T-cell (primary cell): ENCODE measurements at places on chromosomes 4 and X.
A peak's percentile ranks its signal among the peaks of the same experiment; 100 is the strongest.

GRCh38 chrX:63475200-63475599 is 124.1 kb upstream of the SPIN4 start:
- DNase-seq: no peak

DNA sequence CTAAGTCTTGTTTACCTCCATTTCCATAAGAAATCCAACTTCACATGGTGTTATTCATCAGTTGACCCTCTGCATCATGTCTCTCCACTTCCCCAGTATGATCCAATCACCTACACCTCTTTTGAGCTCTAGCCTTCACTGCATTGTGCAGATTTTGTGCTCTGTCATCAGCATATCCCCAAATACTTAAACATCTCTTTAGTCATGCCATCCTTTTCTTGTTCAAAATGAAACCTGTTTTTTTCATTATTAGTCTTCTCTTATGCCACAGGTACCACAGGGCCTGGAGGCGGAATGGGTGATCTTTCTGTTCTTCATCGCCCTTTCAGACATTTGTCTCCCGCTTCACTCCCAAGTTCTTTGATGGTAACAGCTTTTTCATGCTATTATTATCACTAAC is 382.7 kb upstream of the GALNTL6 start:
- DNase-seq: no peak

- no peak for DNase-seq
Measured at GRCh38 chr4:145779319-145779801, 99.4 kb downstream of the C4orf51 start.

- no peak for DNase-seq
Measured at GRCh38 chrX:72048510-72049455, 82.9 kb downstream of the RTL5 start.

- no peak for DNase-seq
Measured at GRCh38 chr4:138871555-138871875, 144.1 kb upstream of the NOCT start.

- DNase-seq: no peak
Measured at GRCh38 chr4:152176627-152177214, 359.2 kb downstream of the FBXW7 start.

GRCh38 chr4:8938137-8938536 is 66.5 kb upstream of the HMX1 start:
- no peak for DNase-seq

DNA sequence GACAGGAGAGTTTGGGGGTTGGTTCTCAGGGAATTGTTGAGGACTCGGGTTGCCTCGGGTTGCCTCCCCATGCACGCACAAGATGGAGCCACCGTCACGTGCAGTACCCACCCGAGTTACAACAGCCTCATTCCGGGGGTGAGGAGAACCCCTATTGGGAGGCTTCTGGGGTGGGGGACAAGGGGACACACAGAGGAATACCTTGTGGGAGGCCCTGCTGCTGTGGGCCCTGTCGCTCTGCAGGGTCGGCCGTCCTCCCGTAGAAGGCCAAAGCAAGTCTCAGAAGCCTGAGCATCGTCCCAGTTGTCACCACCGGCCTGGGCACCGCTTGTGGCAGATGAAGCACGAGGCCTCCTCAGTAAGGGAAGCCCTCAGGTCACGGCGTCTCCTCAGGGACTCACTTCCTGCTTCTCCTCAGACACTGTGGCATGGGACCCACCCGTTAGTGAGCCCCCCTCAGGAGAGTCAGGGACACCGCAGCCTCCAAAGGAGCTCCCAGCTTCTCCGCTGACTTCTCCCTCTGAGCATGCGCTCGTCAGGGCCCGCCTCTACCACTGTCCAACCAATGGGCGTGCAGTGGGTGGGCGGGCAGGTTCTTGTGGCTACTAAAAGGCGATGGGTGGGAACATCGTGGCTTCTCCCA is at the start of gene CT55:
Gene CT55 (minus strand): TSS at position 522 of the 643 bp plus-strand sequence. CDS start 227 bp downstream, at position 295.
- DNase-seq: no peak

DNA sequence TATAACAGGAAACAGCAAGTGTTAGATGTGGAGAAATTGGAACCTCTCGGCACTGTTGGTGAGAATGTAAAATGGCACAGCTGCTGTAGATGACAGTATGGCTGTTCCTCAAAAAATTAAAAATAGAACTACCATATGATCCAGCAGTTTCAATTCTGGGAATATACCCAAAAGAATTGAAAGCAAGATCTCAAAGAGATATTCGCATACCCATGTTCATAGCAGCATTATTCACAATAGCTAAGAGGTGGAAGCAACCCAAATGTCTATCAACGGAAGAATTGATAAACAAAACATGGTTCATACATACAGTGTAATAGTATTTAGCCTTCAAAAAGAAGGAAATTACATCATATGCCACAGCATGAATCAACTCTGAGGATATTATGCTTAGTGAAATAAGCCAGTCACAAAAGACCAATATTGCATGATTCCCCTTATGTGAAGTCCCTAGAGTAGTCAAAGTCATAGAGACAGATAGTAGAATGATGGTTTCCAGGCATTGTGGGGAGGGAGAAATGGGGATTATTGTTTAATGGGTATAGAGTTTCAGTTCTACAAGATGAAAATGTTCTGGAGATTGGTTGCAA is 467.7 kb downstream of the IDS start:
- no peak for DNase-seq

GRCh38 chr4:71239365-71239764 is 99.5 kb upstream of the SLC4A4 start:
- no peak for DNase-seq

DNA sequence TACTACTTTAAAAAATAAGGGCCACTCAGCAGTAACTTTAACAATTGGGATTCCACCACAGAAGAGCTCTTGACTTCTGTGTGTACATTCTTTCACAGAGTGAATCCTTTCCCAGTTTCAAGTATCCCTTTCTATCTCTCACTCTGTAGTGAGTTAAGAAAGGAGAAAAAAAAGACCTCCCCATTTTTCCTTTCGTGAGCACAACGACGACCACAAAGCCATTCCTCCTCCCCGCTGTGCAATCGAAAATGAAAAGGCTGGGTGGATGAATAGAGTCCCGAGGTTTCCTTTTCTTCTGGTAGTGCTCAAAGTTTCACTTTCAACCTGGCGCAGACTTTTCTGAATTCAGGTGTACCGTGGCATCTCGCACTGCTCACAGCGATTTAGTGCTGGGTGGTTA is 58.0 kb downstream of the TAB3 start:
- DNase-seq: no peak

- DNase-seq: no peak
Measured at GRCh38 chr4:158930639-158930972, 161.8 kb downstream of the FNIP2 start.

DNA sequence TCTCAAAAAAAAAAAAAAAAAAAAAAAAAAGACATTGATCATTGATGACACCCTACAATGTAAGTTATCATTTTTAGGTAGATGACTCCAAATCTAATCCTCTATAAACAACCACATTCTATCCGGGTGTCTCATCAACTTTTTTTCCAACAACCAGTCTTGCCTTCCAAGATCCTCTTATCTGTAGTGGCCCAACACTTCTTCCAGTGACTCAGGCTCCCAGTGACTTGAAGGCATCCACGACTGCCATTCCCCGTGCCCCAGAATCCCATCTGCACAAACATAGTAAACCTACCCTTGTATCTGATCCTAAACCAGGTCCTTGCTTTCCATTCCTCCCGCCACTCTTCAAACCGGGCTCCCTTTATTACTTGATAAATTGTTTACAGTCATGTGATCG is 15.6 kb upstream of the TSPAN5 start:
- no peak for DNase-seq

DNA sequence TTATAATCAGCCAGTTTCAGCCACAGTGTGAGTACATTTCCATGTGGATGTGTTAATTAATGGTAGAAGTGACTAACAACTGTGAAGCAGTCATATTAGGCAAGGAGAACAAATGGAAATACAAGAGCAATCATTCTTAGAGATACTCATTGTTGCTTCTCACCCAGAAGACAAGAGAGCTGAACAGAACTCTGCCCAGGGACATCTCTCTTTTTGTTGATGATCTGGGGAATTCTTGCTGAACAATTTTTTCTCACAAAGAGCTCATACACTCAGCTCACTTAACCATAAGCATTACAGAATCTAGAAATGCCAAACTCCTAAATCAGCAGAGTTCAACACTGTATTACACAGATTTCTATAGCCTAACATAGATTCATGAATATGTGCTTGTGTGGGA is 150.1 kb downstream of the COMMD8 start:
- DNase-seq: no peak

GRCh38 chr4:20520901-20521300 is 179.4 kb upstream of the PACRGL start:
- DNase-seq: no peak

- no peak for DNase-seq
Measured at GRCh38 chrX:121308276-121308805, 260.9 kb downstream of the GLUD2 start.

DNA sequence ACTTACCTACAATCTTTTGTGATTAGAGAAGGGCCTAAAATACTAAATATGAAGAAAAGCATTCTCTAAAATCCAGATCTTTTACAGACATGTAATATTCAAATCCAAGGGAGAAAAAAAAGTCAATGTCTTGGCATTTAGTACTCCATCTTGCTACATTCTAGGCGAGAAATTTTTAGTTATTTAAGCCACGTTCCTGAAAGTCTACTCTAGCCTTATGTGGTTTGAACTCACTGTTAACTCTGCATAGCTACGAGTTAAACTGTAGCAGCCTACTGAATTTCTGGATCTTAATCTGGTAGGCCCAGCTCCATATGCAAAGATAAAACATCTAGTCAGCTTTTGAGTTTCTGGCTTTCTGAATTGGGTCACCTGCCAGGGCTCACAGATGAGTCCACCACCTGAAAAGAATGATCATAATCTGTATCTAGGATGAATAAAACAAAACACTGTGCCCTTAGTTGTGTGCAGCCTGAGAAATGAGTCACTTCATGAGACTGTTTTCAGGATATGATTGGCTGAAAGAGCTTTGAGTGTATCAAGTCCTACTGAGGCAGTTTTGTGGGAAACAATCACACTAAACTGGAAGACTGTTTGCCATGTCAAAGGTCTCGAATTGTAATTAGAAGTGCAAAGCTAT is 3.2 kb upstream of the NEK1 start:
- no peak for DNase-seq

GRCh38 chrX:120560405-120560841 is 339 bp downstream of the CUL4B start:
- peak; percentile 2 for DNase-seq

GRCh38 chr4:1172228-1172851 is at the start of gene SPON2:
TSS of gene SPON2 (minus strand) at chr4:1172583.
- no peak for DNase-seq

DNA sequence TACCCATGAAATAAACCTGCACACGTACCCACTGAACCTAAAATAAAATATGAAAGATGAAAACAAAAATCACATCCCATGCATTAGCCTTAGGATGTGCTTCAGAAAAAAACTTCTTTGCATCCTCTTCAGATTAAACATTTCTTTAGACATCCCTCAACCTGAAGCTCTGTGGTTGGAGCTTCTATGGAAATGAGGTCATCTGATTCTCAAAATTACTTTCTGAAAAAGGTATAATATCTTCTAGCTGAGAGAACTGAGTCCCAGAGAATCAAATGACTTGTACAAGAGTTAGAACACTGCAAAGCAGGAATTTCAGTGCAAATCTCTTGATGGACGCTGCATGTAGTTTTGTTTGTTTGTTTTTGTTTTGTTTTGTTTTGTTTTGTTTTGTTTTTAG is 19.1 kb upstream of the ANTXR2 start:
- no peak for DNase-seq

DNA sequence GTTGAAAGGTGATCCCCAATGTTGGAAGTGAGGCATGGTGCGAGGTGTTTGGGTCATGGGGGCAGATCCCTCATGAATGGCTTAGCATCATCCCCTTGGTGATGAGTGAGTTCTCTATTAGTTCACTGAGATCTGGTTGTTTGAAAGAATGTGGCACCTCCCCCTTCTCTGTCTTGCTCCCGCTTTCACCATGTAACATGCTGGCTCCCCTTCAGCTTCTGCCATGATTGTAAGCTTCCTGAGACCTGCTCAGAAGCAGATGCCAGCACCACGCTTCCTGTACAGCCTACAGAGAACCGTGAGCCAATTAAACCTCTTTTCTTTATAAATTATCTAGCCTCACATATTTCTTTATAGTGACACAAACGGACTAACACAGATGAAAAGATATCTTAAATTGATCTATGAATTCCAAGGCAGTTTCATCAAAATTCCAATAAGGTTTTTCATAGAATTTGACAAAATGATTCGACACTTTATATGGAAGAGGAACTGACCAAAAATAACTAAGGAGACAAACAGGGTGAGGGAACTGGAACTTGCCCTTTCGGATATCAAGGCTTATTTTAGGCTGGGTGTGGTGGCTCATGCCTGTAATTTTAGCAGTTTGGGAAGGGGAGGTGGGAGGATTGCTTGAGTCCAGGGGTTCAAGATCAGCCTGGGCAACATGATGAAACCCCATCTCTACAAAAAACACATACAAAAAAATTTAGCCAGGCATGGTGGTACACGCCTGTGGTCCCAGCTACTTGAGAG is 56.9 kb upstream of the OGT start:
- DNase-seq: no peak

GRCh38 chr4:144754562-144755410 is 108.8 kb downstream of the HHIP start:
- no peak for DNase-seq

DNA sequence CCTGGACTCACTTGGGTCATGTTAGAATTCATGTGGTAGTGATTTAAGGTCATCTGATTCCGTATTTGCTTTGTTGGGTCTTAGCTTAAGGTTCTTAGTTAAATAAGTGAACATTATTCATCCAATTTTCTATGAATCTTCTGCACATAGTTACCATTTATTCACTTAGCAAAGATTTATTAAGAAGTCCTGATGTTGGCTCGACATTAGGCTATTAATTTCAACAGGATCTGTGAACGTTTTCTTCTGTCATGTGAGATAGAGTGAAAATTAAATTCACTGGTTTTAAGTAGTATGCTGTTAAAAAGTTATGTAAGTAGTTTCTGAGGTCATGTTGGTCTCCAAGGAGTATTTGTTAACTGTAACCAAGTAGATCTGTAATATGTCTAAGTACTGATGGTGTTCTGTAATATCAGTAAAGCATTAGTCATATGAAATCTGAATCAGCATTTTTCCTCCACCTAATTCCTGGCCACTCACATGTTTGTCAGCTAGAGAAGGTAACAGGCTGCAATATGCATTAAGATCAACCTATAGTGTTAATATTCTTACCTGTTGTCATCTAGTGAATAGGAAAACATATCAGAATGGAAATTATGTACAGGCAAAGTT is 155.6 kb downstream of the PCDH7 start:
- DNase-seq: no peak

DNA sequence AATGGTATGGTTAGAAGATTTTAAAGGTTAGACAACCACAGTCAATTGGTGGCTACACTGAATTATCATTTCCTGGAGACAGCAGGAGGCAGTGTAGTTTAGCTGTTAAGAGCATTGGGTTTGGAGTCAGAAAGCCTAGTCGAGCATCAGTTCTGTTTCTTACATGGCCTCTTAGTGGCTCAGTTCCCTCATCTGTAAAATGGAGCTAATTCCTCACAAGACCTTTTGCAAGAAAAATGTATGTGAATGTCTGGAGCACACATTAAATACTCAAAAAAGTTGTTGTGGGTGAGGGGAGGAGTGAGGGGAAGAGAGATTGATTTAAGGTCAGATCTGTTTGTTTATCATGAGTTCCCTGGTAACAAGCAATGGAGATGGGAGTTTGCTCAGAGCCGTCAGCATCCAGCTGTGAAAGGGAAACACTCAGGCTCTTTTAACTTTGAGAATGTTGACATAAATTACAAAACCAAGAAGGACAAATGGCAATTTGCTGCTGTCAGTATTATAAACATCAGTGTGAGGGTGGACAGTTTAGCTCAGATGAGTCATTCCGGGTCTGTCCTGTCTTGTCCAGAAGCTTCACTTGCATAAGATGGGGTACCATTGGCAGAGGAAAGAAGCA is 98.2 kb upstream of the PGRMC2 start:
- no peak for DNase-seq

- no peak for DNase-seq
Measured at GRCh38 chr4:53943345-53944085, 120.9 kb downstream of the CHIC2 start.
